Astrocyte of the cerebellum (primary cell): ENCODE measurements at places on chromosomes 11 and 22.

GRCh38 chr11:3106736-3107524, 49.7 kb upstream of the CARS1 start:
- DNase-seq: no peak

GRCh38 chr11:789943-790342, at the start of gene CEND1:
Gene CEND1 (minus strand): TSS chr11:790090. CDS start chr11:788576, 1,514 bp downstream.
- DNase-seq: no peak

DNA sequence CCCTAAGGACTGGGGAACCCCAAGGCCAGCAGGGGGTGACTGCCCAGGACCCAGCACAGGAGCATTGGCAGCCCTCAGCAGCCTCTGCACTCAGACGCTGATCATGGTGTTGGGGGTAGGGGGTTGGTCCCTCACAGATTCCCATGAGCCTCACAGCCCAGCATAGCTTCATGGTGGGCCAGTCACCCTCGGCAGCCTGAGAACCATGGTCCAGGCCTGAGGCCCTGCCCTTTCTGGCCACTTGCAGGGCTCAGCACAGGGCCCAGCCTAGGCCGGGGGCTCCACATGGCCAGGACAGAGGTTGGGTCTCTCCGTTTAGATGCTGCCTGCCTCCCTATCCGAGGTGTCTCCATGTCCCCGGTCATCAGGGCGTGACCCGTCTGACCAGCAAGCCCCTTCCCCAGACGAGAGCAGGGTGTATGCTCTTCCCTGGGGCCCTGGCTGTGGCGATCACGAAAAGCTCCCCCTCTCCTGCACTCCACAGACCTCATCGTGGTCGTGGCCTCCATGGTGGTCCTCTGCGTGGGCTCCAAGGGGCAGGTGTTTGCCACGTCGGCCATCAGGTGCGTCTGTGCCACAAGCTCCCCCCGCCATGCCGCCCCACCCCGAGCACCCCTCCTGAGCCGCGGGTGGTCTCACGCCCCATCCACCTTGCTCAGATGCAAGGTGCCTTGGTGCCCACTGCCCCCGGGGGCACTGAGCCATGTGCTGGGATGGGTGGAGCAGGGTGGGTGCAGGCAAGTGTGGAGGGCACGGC, 126.2 kb downstream of the KCNQ1 start:
- DNase-seq: no peak

DNA sequence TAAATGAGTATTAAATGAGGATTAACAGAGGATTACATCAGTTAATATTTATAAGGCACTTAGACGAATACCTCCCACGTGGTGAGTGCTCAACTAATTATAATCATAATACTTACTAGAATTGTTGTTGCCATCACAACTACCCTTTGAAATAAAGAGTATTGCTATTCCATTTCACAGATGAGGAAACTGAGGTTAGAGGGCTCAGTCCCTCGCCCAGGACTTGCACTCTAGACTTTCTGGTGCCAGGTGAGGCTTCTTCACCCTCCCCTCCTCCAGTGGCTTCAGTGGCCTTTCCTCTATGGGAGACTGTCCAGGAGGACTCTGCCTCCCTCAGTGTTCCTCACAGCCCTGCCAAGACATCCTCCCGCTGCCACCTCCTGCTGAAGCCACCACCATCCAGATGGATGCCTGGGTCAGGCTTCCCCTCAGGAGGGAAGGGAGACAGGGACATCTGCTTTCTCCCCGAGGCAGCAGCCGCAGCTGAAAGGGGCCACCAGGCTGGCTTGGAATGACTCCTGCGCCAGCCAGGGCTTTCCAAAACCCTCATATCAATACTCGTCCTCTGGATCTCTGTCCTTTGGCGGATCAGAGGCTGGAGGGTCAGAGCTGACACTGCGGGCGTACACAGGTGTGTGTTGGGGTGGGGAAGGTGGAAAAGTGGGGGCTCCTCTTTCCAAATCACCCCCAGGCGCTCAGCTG, 580.1 kb downstream of the BUD13 start:
- DNase-seq: no peak

DNA sequence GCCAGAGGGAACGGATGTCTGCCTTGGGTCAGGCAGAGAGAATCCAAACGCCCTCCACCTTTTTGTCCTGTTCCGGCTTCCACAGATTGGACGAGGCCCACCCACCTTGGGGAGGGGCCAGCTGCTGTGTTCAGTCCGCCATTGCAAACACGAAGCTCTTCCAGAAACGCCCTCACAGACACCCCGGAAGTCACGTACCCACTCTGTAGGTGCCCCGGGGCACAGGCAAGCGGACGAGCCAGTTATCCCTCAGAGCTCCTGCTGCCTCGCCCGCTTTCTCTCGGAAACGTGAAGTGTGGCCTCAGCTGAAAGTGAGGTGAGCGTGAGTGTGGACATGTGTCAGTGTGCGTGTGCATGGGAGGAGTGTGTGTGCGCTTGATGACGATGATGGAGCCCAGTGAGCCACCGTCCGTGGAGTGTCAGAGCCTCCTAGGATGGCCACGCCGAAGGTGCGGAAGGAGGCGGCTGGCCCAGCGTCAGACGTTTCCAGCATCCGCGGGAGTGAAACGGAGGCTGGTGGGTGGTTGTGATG, 869.2 kb downstream of the TBC1D22A start:
- DNase-seq: no peak

DNA sequence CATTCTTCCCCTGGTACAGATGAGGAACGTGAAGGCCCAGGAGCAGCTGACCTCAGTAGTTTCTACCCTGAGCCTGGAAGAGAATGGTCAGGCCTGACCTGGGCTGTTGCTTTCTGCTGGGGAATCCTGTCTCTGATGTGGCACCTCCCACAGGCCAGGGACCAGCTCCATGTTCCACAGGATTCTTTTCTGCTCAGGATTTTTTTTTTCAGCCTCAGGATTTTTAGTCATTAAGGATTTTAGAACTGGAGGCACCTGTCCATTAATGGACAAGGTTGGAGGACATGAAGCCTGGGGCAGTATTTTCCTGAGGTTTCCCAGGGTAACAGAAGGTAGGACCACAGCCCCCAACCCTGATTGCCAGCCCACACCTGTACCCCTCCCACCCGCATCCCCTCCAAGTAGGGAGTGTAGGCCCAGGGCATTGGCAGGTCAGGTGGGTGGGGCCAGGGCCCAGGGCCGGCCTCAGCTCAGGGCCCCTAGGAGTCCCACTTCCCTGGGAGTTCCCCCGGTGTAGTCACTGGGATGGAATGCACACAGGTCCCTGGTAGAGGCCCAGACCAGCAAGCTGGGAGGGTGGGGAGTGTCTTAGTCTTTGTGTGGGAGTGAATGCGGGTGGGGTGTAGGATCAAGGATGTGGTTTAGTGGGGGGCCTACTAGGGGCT, 16.1 kb downstream of the BIK start:
- peak; percentile 19 for DNase-seq

GRCh38 chr11:60348116-60348515, 21.1 kb downstream of the MS4A6E start:
- no peak for DNase-seq

DNA sequence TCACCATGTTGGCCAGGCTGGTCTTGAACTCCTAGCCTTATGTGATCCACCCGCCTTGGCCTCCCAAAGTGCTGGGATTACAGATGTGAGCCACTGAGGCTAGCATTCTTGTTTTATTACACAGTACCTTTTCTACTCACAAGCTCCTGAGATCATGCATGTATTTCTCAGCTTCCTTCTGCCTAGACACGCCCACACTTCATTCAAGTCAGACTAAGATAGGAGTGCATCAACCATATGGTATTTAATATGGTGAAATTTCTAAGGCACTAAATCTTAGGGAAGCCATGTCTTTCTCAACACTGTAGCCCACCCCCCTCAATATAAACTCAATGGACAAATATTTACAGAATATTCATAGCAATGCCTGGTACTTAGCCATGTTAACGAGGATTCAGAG, 62.1 kb downstream of the SLC25A17 start:
- no peak for DNase-seq

GRCh38 chr22:20080445-20080775, 369 bp downstream of the DGCR8 start:
- DNase-seq: no peak

DNA sequence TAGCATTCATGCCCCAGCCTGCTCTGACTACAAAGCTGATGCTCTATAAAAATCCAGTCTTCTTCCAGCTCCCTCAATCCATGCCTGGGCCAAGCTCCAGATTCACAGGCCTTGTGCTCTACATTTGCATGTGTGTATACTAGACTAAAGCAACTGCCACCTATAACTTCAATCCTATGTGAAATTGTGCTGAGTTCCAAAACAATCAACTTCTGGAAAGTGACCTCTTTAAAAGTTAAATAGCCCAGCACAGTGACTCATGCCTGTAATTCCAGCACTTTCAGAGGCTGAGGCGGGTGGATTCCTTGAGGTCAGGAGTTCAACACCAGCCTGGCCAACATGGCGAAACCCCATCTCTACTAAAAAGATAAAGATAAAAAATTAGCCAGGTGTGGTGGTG, 114.3 kb upstream of the ZC3H12C start:
- no peak for DNase-seq

DNA sequence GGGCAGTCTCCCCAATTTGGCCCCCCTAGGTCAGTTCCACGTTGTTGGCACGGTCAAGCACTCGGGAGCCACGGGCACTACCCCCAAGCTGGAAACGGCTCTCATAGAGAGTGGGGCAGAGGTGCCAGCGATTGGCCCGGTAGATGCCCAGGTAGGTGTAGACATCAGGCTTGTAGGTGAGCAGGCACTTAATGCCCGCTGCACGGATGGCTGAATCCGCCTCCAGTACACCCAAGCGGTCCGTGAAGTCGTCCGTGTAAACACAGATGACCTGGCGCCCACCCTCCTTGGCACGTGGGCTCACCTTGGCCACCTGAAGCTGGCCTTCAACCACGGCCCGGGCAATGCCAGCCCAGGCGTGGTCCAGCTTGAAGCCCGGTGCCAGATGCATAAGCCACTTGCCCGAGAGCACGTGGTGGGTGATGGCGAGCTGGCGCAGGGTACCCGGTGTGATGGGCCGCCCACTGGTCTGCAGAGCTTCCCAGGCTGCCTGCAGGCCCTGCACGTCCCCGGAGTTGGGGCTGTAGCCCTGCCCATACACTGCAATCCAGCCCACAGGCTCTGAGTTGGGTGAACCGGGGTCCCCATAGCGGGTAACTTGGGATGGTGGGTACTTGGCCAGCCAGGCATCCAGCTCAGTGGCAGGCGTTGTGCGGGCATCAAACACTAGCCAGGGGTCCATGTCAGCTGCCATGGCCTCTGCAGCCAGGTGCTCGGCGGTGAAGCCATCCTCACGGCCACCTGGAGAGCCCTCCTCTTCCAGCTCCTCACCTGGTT, 1.2 kb downstream of the C11orf68 start:
- no peak for DNase-seq
